ENCODE measurements at places on chromosomes 7 and 10. TPM values are rescaled to one million over a fixed set of nuclear protein-coding genes. Genes with fewer than 3 reads are reported as not detected.
A peak's percentile ranks its signal among the peaks of the same experiment; 100 is the strongest.

DNA sequence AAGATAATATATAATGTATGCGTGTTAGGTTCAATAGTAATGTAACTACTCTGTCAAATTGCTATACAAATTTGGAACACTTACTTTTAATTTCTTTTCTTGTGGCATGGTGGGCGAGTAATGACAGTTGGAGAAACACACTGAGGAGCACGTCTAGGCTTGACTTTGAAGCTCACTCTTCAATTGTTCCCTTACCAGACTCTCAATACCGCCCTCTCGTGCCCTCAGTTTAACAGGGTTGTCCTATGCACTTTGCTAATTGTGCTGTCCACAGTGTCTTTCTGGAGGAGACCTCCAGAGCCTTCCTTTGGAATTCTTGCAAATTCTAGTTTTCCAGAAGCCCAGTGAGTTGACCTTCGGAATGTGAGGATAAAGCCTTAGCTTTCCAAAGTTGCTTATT lies 107.2 kb upstream of the RELN start:
- no peaks in the 10 kb centered on the region for H3K36me3 ChIP-seq
- H3K27ac ChIP-seq: no peak overlapping the region

GRCh38 chr7:14505906-14506305 lies 396.6 kb downstream of the DGKB start:
- H3K27ac ChIP-seq: no peak overlapping the region
- no peak overlapping the region for H3K4me3 ChIP-seq
- H3K4me1 ChIP-seq: no peaks in the 10 kb centered on the region

DNA sequence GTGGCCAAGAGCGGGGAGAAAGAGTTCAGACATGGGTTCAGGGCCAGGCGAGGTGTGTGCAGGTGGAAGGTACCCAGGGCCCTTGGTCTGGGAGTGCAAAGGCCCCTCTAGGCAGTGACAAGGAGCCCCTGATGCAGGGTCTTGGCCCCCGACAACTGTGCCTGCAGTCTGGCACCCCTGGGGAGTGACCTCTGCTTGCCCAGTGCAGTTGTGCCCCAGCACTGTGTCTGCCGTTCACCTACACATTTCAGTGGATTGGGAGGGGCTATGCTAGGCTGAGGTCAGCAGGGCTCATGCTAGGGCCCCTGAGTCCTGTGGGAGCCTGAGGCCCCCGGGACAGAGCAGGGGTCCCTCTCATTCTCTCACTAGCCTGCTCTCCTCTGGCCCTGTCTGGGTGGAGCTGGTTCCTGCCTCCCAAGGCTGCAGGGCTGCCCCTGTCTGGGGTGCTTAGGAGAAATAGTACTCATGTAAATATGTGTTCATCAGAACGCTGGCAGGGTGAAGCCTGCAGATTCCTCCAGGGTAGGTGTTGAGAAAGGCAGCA lies 550.4 kb downstream of the TCERG1L start:
- DNase-seq: no peak
- no peaks in the 10 kb centered on the region for H3K4me1 ChIP-seq
- H3K4me3 ChIP-seq: no peak overlapping the region
- H3K36me3 ChIP-seq: no peaks in the 10 kb centered on the region

DNA sequence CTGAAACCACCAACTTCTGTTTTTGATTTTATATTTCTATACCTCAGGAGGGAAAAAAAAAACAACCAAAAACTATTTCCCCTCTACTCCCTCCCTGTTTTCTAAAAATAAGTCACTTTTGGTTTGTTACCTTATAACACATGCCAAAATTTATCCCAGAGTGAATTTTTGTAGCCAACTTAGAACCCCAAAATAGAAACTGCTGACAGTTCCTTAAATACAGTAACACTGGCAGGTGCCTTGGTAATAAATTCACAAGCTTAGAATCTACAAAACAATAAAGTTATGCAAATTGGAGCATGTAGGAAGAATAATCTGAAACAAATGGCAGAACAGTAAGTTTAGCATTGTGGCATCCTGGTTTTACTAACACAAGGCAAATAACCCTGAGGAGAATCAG lies 165.0 kb upstream of the HDAC9 start:
- no peak for DNase-seq
- no peak overlapping the region for H3K4me3 ChIP-seq
- no peak overlapping the region for H3K27ac ChIP-seq
- H3K4me1 ChIP-seq: no peaks in the 10 kb centered on the region

- H3K27ac ChIP-seq: no peak overlapping the region
- no peak overlapping the region for H3K4me3 ChIP-seq
- H3K4me1 ChIP-seq: no peaks in the 10 kb centered on the region
These were observed 25.1 kb downstream of the TMEM168 start for GRCh38 chr7:112765105-112765504.

GRCh38 chr10:4767033-4767814 lies 58.8 kb upstream of the AKR1E2 start:
- peak; percentile 74 for DNase-seq
- H3K4me1 ChIP-seq: peaks cover 83% of the 10 kb centered on the region
- no peak overlapping the region for H3K4me3 ChIP-seq
- H3K36me3 ChIP-seq: no peaks in the 10 kb centered on the region
- peak overlapping the region; percentile 96 for H3K27ac ChIP-seq

- H3K36me3 ChIP-seq: no peaks in the 10 kb centered on the region
- H3K27ac ChIP-seq: no peak overlapping the region
- H3K4me3 ChIP-seq: no peak overlapping the region
- no peak for DNase-seq
- no peaks in the 10 kb centered on the region for H3K4me1 ChIP-seq
These were observed 43.3 kb downstream of the SLC16A9 start for GRCh38 chr10:59666310-59666709.

DNA sequence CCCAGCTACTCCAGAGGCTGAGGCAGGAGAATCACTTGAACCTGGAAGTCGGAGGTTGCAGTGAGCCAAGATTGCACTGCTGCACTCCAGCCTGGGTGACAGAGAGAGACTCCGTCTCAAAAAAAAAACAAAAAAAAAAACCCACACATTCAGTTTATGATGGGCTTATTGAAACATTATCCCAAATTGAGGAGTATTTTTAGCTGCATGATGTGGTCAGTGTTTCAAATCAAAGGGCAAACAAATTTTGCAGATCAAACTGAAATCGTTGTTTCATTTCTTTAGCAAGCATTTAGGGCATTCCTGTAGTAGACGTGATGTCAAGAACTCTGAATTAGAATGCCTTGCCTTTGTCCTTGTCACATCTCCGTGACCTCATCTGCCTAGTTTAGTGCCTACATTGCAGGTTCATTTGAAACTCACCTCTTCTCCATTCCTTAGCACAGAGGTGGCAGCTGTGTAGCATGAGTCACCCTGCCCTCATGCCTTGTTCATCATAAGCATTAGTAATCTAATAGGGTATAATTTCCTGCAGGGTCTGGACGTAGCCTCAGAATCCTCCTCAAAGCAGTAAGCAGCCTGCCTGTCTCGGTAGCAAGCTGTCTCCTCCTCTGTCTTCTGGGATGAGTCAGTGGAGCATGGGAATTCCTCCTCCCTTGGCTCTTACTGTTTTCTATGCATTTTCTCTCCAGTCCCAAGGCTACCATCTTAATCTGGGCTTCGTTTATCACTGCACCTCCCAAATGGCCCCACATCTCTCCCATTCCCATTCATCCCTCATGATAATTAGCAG lies 73.8 kb downstream of the CUL1 start:
- peak overlapping the region; percentile 47 for H3K27ac ChIP-seq
- H3K27me3 ChIP-seq: no peaks in the 10 kb centered on the region
- peak; percentile 79 for DNase-seq
- H3K4me1 ChIP-seq: peaks cover 10% of the 10 kb centered on the region
- H3K36me3 ChIP-seq: peaks cover 12% of the 10 kb centered on the region

Gene VWA2
- not detected for total RNA-seq

Gene FBXO24
- 0.38 TPM for total RNA-seq

Gene CC2D2B
- total RNA-seq: 0.53 TPM

Gene GNGT1
- total RNA-seq: not detected

Gene SPDYE18
- 0.66 TPM for total RNA-seq

All from endothelial cell of umbilical vein (primary cell).